NCI-H1092 treated with DMSO at 0.1 percent for 48 hours (cell line): ENCODE measurements at places on chromosomes 3 and 15.

GRCh38 chr3:64047787-64048186, 24.5 kb upstream of the PSMD6 start:
- no peak for DNase-seq

GRCh38 chr15:47437491-47437890, 279.8 kb upstream of the SEMA6D start:
- no peak for DNase-seq

DNA sequence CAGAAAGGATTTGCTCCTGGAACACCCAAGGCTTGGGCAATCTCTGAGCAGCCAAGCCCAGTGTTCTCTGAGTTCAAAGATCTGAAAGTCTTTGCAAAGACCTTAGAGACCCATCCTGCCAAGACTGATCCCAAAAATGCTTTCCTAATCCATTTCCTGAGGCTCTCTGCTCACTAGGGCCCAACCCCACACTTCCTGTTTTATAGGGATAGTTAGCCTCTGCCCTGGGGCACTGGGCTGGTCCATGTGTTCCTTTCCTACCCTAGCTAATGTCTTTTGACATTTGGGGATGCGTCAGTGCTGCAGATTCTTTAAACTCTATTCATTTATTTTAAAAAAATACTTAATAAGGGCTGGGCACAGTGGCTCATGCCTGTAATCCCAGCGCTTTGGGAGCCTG, 372.7 kb downstream of the ROBO2 start:
- DNase-seq = no peak

- DNase-seq = no peak
These were observed 56.9 kb upstream of the PHLDB2 start for GRCh38 chr3:111802163-111802625.

- DNase-seq = no peak
These were observed 1.8 kb upstream of the EOMES start for GRCh38 chr3:27723815-27724458.

- DNase-seq = no peak
These were observed 106.5 kb upstream of the PROK2 start for GRCh38 chr3:71891483-71891882.

DNA sequence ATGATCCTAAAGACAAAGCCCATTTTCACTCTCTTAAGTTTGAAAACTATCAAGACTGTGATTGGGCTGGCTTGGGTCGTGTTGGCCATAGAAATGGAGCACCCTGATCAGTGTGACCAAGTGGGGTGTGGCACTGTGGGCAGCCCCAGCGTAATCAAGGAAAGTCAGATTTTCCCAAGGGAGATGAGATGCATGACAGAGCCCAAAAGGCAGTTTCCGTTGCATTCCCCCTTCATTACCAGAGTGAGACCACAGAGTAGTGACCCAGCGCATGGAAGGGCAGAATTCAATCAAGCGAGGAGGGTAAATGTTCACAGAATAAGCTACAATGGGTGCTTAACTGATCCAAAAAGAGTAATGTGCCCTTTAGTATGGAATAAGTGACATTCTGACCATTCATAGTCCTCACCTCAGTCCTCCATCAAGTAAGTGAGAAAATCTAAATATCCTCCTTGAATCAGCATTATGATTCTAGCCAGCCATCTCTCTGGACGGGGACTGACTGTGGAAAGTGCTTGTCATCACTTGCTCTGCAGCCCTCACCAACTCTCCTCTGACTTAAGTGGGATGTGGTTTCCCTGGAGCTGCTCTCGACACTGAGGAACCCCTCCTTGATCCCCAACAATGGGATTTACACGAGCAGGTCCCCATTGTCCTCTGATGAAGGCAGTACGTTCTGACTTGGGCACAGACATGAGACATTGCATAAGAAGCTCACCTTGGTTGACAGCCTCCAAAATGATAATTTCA, 430.5 kb downstream of the OCA2 start:
- DNase-seq = no peak

DNA sequence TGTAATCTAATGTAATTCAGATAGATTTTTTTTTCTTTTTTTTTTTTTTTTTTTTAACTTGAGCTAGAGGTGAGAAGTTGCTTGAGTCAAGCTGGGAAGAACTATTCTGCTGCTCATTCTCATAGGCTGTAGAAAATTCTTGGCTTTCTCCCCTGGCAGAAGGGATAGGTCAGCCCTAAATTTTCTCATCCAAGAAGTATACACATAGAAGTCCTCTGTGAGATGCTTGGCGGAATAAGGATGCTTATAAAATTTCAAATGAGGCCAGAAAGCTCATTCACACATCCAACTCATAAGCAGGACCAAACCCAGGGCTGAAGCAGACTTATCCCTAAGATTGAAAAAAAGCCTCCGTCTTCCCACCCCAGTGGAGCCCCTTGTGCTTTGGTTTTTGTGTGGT, 572.5 kb downstream of the SQOR start:
- DNase-seq = no peak

- DNase-seq = no peak
These were observed 15.0 kb downstream of the SPSB4 start for GRCh38 chr3:141065841-141066805.

GRCh38 chr3:170829546-170830272, 40.3 kb downstream of the RPL22L1 start:
- no peak for DNase-seq

DNA sequence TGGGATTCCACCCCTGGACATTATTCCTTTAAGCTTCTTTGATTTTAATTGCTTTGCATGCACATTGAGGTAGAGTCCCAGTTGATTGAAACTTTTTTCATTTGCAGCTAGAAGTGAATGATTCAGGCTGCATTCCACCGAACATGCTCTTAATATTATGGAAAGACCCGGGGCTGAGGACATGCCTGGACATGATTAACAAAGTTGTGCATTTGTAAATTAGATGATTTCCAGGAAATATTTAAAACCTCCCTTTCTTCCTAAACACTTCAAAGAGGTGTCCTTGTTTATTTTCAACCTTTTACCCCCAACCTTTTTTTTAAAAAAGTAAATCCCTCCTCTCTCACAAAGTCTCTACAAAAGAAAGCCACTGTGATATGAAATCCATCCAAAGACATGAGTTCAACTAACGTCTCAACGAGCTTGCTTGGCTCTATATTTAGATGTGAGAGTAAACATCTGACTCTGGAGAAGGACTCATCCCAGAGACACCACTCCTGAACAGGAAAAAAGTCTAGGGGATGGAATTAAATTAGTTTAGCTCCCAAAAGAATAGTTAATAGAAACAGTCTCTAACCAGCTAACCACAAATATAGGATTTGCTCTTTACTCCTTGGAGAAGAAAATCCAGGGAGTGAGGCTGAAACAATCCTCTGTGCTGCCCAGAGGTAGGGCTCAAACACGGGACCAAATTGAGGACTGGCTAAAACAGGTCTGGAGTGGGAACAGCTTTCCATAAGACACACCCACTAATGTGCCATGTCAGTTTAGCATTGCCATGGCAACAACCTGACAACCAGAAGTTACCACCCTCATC, 83.1 kb downstream of the XXYLT1 start:
- DNase-seq = no peak

DNA sequence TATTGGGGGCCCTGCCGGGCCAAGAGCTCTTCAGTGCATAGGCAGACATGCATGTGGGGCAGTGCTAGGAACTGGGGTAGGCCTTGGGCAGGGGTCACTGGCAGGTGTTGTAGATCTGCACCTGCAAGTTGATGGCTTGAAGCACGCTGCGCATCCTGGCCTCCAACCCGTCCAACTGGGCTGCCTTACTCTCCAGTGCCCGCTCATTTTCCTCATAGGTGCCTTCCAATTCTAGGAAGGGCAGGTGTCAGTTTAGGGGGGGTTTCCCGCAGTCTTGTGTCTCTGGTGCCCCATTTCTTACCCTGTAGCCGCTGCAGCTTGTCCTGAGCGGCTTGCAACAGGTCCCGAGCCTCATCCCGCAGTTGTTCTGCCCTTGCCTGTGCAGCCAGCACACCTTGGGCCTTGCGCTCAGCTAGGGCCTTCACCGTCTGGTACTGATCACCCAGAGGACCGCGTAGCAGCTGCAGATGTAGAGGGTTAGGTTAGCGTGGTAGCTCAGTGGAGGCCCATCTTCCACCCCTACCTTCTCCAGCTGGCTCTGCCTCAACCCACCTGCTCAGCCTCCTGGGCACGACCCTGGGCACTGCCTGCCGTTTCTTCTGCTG, 611 bp upstream of the USP19 start:
- DNase-seq = peak; percentile 34

DNA sequence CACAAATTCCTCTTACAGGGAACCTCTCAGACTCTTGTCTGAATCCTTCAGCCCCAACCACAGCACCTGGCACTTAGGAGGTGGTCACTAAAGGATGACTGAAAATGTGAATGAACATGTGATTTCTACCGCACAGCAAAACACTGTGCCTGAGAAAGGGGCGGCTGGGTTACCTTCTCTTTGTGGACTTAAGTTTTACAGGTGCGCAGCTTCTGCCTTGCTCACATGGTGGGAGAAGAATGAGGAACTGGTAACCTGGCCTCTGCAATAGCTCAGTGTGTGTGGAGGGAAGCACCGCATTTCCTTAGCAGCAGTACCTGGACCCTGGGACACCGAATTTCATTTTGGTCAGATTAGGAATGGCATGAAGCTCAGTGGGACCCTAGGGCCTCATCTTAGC, 9.8 kb upstream of the ETV5 start:
- DNase-seq = no peak

DNA sequence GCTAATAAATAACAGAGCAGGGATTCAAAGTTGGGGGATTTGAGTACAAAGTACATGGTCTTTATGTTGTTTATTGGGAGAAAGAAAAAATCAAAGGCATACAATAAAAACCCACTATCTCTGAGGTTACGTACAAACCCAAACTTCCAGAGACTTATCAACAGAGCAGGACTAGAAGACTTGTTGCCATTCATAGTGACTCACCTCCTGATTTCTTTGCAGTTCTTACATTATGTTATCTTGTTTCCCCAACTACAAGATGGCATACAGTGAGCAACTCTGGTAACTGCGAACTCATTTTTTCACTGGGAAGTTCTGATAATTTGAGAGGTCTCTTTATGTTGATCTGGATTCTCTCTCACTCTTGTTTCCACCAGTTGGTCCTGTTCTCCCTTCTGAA, 80.6 kb upstream of the ETV5 start:
- no peak for DNase-seq

- DNase-seq = peak; percentile 38
These were observed 15.3 kb downstream of the NR2F2 start for GRCh38 chr15:96345560-96346399.
